Fibroblast of skin of right quadriceps (primary cell): ENCODE measurements at places on chromosomes 1 and 21.

GRCh38 chr21:14527696-14528652 is 18.1 kb downstream of the SAMSN1 start:
- DNase-seq: no peak

DNA sequence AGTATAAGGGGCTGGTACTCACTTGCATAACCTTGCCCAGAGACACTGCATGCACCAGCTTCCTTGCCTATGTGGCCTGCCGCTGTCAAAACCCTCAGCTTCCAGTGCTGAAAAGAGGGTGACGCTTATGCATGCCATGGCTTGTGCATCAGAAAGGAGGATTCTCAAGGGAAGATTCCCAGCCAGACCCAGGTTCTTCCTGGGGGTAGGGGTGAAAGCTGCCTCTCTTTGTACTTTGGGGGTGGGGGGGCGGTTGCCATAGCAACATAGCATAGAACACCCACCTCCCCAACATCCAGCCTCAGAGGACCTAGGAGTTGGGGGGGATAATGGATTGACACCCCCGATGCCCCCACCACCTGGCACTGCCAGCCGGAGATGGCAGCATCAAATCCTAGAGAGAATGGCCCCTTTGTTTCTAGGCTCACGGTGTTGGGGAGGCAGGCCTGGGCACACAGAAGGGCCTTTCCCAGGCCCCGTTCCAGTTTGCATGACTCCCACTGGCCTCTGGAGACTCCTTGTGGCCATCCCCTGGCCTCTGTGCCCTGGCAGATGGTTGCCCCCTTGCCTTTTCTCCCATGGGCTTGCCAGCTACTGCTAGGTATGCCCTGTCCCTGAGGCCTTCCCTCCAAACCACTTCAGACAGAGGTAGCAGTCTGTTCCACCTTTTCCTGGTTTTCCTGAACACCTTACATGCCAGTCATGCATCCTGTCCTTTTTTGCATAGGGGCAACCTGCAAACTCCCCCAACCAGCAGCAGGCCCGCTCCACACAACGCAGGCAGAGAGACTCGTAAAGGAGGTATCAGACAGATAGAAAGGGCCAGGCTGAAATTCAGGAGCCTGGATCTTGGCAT is 44.6 kb downstream of the RHBG start:
- no peak for DNase-seq

DNA sequence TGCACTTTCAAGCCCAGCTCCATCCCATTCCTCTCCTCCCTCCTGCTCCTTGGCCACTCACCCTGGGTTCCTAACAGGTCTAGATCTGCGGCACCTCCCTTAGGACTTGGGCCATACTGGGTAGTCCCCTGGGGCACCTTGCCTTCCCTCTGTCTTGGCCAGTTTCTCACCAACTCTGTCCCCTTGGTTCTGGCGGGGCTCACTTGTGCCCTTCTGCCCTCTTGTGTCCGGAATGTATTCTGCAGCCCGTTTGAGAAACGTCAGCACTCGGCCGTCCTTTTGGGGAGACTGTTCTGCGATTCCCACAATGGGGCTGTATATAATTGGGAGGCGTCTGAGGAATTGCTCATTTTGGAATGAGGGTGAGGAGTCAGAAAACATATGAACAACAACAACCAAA is 162.4 kb downstream of the ZSCAN20 start:
- peak; percentile 42 for DNase-seq

DNA sequence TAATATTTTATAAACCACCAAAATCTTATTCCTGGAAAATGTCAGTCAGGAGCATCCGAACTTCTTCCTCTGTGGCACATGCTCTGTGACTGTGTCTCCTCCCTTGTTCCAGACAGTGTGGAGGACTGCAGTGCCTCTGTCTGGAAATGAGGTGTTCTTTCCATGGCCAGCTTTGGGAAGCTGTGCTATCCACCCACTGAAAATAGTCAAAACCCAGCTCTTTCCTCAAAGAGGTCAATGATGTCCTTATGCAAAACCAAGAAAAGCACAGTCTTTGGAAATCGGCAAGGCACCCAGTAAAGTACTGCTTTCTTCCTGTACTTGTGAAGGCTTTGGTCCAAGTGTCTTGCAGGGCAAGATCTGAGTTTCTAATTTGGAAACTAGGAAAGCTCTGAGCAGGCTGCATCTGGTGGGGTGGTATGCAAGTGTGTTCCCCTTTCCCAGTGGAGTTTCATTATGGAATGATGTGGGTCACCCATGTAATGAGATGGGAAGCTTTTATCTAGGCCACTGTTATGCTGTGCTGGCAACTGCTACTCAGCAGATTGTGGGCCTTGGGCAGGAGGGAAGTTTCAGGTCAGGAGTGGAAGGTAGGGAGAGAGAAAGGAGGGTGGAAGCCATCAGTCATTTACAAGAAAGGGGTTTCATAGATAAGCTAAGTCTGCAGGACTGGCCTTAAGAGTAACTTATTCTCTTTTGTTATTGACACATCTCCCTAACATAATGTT is 6.0 kb downstream of the KIAA0040 start:
- no peak for DNase-seq

DNA sequence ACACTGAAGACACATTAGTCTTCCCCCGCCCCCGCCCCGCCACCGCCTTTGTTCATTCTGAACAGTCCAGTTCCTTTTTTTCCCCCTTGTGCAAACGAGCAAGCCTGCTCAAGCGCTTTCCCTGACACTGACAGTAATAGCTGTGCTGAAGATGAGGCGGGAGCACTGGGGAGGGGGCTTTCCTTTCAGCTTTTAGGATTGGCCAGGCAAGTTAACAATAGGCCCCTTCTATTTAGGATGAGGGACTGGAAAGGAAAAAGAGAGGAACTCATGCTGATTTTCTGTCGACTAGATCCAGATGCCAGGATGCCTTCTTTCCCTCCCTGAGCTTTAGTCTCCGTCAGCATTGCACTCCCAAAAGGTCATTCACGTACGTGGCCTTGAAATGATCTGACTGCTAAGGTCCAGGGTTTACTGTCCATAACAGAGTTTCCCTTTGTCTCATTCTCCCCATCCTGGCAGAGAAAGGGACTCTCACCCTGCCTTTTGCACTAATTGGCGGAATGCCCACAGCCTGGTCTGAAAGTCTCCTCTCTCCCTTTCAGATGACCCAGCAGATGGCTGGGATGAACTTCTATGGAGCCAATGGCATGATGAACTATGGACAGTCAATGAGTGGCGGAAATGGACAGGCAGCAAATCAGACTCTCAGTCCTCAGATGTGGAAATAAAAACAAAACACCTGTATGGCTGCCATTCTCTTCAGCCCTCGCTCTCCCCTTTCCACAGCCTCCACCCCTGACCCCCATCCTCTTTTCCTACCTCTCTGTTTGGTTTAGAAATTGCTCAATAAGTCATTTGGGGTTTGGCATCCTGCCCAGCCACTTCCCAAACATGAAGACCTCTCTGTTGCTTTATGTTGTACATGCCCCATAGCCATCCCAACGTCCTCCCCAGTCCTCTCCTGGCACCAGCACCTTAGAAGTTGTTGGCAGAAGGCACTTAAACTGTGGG is 28.6 kb upstream of the ZFP69B start:
- DNase-seq: peak; percentile 39

DNA sequence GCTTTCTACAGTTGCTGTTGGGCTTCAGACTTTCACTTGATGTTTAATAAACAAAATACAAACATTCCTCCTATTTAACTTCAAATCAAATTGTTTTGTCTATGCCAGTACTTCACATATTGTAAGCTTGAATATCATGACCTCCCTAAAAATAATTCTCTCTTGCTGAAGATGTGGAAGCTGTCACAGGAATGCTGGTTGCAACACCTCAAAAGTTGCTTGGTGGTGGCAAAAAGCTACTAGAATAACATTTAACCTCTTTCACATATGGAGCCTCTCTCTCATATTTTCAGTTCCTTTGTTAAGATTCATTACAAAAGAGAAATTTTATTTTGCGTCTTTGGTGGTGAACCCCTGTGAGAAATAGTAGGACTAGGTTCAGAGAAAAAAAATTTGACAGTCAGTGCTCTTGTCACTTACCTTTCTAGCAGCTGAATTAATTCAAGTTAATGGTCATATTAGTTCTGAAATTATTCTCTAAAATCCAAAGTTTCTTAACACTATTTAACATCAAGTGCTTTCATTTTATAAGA is 25.5 kb upstream of the F13B start:
- DNase-seq: no peak

- DNase-seq: no peak
Observed at GRCh38 chr1:16067127-16067768, 6.2 kb downstream of the FAM131C start.

GRCh38 chr1:72827278-72827677 is 544.9 kb upstream of the NEGR1 start:
- DNase-seq: peak; percentile 53

DNA sequence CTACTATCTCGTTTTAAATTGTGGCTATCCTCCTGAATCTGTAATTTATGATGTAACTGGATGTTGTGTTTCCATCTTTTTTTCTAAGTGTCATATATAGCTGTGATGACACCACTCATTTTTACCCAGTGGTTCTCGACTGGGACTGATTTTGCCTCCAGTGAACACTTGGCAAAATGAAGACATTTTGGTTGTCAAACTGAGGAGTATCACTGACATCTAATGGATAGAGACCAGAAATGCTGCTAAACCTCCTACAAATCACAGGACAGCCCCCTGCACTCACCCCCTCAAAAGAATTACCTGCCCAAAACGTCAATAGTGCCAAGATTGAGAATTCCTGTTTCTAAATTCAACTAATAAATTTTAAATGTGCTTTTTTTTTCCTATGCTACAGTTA is 1.9 kb downstream of the TRMT13 start:
- DNase-seq: peak; percentile 5

- DNase-seq: no peak
Observed at GRCh38 chr1:39080831-39081270, 54.7 kb downstream of the NDUFS5 start.

DNA sequence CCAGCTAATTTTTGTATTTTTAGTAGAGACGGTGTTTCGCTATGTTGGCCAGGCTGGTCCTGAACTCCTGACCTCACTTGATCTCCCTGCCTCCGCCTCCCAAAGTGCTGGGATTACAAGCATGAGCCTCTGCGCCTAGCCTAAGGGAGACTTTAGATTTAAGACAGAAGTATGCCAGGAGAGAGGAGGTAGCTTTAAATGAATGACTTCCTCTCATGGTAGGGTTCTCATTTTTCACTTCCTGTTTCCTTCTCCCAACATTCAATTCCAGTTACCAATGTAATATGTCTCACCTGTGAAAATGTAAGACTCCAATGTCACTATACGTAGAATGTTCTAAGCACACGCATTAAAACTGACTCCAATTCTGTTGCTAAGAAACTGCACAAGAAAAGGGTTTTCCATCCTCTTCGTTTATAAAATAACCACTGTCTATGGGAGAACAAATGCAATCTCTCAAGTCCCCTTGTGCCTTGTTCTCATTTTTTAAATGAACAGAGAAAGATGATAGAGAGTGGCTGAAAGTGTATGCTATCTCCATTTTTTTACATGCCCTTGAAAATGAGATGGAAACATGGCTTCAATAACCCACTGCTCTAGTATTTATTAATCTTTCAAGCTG is 140.0 kb downstream of the SLC45A1 start:
- DNase-seq: no peak

DNA sequence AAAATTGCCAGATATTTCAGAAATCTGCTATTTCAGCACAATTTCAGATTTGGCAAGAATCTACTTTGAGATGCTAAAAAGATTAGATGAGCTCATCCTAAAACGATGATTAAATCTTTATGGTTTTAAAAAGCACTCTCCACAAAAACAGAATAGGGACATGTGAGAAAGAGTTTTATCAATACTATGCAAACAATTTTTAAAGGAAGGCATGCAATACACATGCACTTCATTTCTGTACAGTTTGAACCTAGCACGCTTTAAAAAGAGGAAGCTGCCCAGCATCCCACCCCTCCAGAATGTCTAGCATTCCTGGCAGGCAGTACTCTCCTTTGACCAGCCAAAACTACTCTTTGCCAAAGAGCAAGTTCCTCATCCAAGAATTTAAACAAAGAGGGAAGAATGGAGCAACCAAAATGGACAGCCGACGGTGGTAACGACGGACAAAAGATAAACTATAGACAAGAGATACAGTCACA is 1.3 kb downstream of the ARHGAP29 start:
- DNase-seq: peak; percentile 47

DNA sequence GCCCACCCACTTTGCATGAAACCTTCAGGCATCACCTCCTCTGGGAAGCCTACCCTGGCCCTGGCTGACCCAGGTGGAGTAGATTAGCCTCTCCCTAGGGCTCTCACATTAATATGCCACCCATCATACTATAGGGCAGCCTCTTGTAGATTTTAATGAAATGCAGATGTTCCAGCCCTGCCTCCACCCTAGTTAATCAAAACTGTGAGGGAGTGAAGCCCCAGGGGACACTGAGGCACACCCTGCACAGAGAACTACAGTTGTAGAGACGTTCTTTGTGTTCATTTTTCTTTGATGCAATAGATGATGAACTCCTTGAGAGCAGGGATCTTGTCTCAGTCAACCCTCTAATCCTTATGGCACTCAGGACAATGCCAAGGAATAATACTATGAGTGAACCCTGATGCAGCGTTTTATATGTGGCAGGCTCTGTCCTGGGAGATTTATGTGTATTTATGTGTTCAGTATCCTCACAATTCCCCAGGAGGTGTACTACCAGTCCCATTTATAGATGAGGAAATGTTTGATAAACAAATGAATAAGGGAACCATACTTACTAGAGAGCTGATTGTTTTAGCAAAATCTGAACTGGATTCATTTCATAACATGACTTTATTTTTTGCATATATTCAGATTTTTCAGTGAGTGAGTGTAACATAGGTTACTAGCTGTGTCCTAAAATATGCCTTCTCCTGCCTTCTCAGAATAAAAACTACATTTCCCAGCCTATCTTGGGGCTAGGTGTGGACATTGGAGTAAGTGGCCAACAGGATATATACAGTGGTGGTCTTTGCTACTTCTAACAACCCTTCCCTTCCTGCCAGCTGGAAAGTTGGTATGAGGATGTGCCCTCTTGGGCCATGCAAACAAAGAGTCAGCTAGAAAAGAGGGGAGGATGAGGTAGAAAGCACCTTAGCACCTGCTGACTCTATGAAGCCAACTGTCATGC is 23.5 kb upstream of the PRELP start:
- peak; percentile 55 for DNase-seq

DNA sequence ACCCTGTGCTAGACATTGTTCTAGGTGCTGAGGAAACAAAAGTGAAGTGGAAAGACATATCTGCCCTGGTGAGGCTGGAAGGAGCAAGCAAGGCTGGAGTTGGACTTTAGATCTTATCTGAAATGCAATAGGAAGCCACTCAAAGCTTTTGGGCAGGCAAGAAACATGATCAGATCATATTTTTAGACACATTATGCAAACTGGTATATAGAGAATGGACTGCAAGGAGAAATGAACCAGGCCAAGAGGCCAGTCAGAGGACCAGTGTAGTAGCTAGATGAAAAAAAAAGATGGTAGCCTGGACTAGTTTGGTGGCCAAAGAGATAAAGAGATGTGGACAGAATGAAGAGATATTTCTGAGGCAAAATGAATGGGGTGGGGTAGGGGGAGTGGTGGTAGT is 46.3 kb downstream of the CCN1 start:
- DNase-seq: no peak
